ENCODE measurements at places on chromosomes 16 and 17.
A peak's percentile ranks its signal among the peaks of the same experiment; 100 is the strongest.

- DNase-seq: no peak
Measured at GRCh38 chr16:3787924-3788661, 70.8 kb upstream of the TRAP1 start.

DNA sequence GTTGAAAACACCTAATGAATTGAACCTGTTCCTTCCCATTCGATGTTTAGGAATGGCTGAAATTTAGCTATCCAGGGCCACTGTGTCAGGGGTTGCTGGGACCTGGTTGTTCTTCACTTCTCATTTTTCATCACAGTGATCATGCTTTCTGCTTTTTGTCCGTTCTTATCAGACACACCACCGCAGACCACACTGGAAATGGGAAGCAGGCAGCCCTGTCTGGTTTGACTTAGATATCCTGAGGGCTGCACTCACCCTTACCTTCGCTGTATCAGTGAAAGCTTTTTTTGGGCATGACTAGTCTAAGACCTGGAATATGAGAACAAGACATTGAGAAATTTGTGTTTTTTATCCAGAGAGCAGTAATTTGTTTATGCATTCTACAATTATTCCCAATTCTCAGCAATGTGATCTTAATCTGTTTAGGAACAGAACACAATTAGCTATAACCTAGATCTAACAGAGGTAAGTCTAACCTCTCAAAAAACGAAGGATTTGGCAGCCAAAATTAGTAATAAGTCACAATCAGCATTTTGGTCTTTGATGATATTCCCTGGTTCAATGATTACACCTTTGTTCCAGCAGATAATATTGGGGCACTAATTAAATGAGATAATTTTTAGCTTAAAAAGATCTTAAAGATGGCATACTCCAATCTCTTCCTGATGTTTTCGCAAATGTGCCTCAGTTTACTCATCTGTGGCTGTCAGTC lies 126.0 kb upstream of the GOT2 start:
- no peak for DNase-seq

- DNase-seq: no peak
Measured at GRCh38 chr17:628089-628941, 86.3 kb downstream of the VPS53 start.

DNA sequence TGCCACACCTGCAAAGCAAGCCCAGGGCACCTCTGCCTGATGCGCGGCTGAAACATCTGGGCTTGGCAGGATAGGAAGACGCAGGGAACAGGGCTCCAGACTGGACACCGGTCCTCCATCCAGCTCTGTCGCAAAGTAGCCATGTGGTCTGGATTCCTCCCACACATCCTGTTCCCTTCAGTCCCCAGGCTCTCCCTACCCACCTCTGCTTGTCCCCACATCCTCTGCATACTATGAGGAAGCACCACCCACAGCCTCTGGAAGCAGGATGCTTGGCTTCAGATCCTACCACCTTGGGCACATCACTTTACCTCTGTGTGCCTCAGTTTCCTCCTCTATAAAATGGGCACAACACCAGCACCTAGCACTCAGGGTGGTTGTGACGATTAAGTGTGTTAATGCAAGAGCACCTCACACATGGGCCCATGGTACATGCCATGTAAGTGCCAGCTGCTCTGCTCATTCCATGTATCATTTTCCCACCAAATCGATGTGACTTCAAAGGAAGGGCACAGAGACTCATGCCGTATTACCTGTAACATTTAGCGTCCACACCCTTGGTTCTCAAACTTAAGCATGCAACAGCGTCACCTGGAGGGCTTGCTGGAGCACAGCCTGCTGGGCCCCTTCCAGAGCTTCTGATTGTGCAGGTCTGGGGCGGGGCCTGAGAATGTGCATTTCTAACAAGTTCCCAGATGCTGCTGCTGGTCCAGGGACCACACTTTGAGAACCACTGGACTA lies 138.6 kb upstream of the SDK2 start:
- DNase-seq: no peak

GRCh38 chr16:57646388-57647039 lies 18.1 kb downstream of the ADGRG1 start:
- DNase-seq: no peak

DNA sequence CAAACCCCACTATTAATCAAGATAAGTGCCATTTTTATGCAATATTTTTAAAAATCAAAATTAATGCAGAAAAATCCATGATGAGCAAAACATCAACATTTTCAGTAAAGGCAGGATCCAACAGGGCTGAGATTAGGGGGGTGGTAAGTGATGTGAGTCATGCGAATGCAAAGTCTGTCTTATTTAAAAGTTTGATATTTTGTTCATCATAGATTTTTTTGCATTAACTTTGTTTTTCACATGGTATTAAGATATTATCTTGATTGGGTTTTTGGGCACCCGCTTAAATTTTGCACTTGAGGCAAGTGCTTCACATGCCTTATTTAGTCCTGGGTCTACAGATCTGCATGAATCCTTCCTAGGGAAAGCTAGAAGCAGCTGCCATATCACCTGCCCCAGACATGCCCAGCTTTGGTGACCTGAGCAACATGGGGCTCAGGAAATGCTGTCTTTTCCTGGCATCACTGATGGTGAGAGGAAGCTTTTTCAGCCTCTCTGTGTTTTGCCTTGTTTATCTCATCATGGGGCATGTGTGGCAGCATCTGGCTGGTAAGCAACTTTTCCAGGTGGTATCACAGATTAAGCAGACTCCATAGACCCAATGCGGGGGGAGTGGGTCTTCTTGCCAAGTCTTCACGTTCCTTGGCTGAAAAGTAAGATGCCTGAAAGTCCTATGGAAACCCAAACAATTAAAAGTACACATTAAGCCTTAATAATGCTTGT lies 57.6 kb upstream of the NFAT5 start:
- no peak for DNase-seq

DNA sequence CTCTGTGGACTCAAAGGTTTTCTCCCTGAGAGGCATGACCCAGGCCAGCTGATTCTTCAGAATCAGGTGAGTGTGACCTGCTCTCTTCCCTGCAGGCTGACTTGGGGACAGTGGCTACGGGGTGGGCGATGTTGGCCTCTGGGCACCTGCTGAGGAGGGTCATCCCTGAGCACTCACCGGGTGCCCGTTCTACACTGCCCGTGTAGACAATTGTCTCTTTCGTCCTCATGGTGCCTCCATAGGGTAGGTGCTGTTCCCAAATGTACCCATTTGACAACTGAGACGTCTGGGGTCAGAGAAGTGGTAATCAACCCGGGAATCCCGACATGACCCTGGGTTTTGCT lies 74.8 kb downstream of the GOSR1 start:
- DNase-seq: no peak

DNA sequence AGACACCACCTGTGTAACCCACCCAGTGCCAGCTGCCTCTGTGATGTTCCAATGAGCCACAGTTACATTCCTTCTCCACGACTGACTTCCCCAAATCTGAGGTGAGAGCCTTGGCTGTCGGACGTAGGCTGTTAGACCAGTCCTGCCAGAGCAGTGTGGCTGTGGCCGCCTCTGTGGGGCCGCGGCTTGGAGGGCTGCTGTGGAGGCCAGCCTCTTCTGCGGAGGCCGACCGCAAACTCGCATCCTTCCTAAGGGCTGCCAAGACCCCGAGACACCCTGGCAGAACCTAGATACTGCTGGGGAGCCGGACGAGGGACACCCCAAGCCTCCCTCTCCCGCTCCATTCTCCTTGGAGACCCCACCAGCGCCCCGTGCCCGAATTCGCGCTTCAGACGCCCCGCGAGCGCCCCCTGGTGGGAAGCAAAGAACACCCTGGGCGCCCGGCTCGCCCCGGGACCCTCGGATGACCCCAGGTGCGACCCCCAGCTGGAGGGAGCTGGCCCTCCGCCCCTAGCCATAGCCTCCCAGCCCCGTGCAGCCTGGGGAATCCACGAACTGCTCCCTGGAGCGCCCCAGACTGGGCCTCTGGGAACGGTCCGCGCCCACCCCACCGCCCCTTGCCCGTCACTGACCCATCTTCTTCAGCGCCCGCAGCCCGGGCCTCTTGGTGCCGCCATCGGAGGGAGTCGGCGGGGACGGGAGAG lies 547 bp downstream of the PLCD3 start:
- peak; percentile 71 for DNase-seq

- DNase-seq: no peak
Measured at GRCh38 chr17:75691801-75692626, 24.9 kb downstream of the SAP30BP start.

DNA sequence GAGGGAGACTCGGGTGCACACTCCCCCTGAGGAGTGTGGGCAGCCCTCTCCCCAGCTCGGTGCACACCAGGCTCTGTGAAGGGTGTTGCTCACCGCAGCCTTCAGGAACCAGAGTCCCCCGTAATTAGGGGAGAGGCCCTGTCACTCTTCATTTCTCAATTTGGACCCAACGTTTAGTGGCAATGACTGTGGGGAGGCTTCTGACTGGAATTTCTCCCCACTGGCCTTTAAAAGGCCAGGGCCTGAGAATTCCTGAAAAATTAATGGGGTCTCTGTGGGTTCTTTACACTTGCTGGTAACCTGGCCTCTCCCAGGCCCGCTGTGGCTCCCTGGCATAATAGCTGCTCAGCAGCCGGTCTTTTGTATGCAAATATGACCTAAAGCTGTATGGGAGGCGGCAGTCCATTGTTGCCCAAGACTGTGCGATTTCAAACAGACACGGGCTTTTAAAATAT lies 209.7 kb downstream of the MSI2 start:
- no peak for DNase-seq

- no peak for DNase-seq
Measured at GRCh38 chr17:81418710-81419318, 23.6 kb downstream of the BAHCC1 start.

DNA sequence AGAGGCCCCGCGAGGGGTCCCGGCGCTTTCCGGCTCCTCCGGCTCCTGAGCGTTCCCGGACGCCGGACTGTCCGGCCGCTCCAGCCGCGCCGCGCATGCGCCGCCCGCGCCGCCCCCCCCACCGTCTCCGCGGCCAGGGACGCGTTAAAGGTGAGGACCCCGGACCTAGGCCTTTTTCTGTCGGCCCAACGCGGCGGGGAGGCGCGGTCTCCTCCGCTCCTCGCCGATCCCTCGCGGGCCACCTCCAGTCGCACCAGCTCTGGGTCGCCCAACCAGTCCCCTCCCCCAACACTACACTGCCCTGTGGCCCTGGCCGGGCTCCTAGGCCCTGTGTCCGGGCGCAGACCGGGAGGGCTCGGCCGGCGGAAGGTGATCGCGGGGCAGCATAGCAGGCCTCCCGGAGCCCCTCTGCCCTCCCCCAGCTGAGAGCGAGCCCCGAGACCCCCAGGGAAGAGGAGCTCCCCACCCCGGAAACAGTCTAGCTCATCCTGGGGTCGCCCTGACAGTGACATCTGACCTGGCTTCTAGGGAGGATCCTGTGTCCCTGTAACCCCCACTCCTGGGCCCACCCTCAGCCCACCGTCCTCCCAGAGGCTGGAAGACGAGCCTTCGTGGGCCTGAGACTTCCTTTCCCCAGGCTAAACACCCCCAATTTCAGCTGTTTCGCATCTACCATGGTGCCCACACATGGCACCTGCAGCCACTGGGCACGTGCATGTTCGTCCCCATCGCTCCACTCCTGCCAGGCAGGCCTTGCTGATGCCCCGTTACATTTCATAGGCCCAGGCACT lies 14.7 kb upstream of the BCAR1 start:
- peak; percentile 91 for DNase-seq

- DNase-seq: no peak
Measured at GRCh38 chr16:56121156-56121500, 70.2 kb upstream of the GNAO1 start.

GRCh38 chr17:51891936-51892335 lies 266.6 kb downstream of the CA10 start:
- no peak for DNase-seq

DNA sequence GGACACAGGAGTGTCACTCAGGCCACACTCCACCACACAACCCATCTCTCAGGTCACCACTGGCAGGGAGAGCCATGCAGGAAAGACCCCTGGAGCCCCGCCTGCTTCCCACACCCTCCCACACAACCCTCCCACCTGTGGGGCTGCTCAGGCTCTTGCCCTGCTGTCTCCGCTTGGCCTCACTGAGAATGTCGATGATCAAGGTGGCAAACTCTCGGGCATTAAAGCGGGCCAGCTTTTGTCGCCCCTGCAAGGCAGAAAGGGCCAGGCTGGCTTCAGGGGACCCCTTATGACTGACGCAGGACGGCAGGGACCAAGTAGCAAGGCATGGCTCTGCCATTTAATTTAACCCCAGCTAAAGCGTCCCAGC lies 8.5 kb downstream of the TP53I13 start:
- DNase-seq: no peak

- no peak for DNase-seq
Measured at GRCh38 chr16:2816751-2817339, at the start of gene PRSS21. Gene PRSS21, plus strand, starts transcription at chr16:2817237. Its CDS starts 32 bp downstream, at chr16:2817269.

DNA sequence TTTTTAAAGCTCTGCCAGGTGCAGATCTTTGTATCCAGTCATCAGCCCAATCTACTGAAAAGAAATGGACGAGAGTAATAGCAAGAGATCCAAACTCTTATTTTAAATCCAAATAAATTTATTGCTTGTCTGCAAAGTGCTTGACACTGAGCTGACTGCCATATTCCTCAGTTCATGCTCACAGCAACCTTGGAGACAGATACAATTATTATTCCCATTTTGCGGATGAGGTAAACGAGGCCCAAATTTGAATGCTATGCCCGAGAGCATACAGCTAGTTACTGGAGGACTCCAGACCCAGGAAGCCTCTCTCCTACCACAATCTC lies 620 bp downstream of the NOB1 start:
- no peak for DNase-seq

- no peak for DNase-seq
Measured at GRCh38 chr16:85983064-85983463, 84.1 kb downstream of the IRF8 start.

DNA sequence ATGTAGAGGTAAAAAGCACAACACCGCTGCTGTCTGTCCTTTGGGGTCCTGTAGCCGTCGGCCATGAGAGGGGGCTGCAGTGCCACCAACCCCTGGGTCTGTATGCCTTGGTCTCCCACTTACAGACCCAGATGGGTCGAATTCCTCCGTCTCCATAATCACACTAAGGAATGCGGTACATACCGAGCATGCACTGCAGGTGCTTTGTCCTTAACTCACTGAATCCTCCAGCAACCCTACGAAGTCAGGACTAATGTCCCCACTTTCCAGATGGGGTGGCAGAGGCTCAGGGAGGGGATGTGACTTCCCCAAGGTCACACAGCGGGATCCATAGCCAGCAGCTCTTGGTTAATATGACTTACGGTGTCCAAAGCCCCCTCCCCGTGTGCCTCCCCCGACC lies 219.9 kb upstream of the CIBAR2 start:
- DNase-seq: no peak

DNA sequence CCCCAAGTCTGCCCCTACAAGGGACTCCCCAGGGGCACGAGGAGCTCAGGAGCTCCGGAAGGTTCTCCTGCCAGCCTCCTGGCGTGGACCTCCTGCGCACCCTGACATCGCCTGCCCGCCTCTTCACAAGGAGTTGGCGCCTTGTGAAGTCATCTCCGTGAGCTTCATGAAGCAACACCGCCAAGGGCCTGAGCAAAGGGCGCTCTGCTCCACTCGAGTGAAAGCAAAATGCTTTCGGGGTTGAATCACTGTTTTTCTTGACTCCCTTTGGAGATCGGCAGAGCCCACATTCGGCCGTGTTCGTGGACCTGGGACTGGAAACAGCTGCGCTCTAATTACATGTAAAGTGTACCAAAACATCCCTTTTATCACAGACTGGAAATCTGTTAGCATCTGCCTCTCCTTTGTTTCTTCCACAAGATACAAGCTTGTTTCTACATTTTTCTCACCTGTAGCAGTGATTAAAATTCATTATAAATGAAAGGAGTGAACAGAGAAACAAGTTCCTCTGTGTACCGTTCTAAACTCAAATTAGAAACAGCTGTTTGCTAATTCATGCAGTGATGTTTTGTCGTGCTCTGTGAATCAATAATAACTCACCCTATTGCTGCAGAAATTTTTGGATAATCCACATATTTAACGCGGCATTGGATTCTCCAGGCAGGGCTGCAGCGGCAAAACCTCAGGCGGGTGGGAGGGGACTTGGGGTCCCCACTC lies 203.3 kb downstream of the ZNF423 start:
- DNase-seq: no peak

- no peak for DNase-seq
Measured at GRCh38 chr17:80586846-80587228, 42.2 kb downstream of the RPTOR start.
